ENCODE measurements at places on chromosomes 5 and 9.

GRCh38 chr5:30040488-30041118, 1152.9 kb upstream of the CDH6 start:
- DNase-seq: no peak

- no peak for DNase-seq
These were observed 458.1 kb upstream of the CDH18 start for GRCh38 chr5:20446121-20446520.

DNA sequence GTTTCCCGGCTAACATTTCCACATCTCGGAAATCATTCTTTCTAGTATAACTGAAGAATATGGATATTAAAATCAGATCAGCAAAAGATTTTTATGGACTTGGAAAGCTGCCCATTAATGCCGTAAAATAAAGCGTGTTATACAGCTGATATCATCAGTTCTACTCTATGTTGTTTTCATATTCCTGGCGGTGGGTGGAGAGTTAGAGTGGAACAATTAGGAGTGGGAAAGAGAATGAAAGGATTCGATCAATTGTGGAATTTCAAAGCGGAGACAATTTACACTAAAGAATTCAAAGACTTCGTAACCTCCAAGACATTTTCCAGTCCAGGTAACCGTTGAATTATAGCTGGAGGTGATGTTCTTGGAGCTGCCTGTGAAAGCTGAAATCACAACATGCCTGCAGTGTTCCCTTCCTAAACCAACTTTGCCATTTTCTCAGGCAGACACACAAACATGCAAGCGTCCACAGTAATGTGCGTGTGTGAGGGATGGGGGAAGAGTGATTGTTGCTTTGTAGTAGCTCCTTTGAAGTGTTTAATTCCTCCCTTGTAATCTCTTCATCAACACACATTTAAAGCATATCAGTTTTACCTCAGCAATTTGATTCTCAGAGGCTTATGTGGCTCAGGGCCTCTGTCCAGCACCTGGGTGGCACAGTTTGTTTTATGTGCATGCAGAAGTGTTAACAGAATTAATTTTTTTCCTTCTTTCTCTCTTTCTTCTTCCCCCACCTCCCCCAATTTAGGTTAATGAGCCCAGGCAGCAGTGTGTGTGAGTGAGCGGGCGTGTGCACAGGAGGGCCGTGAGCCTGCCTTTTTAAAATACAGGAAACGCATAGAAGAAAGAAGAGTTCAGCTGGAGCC, 544.1 kb downstream of the RAB3C start:
- no peak for DNase-seq

GRCh38 chr5:17339841-17340240, 122.4 kb downstream of the BASP1 start:
- no peak for DNase-seq

- no peak for DNase-seq
These were observed 17.5 kb downstream of the CYFIP2 start for GRCh38 chr5:157283434-157283833.

- no peak for DNase-seq
These were observed 4.9 kb downstream of the TRIM52 start for GRCh38 chr5:181255836-181256578.

GRCh38 chr9:94157050-94157801, 73.0 kb downstream of the PTPDC1 start:
- DNase-seq: no peak

DNA sequence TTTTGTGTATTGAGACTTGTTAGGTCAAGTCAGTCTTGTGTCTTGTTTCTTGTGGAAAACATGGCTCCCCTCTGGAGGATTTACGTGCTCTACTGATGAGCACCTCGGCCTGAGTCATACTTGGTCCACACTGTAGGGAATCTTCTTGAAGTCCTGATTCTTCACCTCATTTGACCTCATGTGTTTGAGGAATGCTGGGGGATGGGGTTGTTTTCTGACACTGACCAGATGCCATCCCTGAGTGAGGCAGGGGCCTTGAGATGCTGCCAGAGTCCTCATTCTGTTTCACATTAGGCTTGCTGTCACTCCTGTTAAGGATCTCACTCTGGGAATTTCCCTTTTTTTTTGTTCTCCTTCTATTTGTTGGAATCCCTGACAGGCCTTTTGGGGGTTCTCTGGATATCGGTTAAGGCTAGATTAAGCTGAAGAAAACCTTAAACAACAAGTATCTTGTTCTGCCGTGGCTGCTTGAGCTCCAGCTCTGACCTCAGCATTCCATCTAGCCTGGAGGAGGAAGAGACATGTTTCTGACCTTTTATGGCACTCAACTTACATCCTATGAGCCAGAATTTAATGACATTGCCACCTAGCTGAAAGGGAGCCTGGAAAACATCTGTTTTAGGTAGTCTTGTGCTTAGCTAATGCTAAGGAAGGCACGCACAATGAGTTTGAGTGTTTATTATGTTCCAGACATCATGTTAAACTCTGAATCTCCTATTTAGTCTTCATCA, 20.6 kb downstream of the TCOF1 start:
- no peak for DNase-seq
